ENCODE measurements at places on chromosomes 13 and 19.

GRCh38 chr19:33814181-33815165 lies 17.8 kb downstream of the KCTD15 start:
- DNase-seq = no peak

GRCh38 chr19:41548954-41549688 lies 26.8 kb upstream of the CEACAM21 start:
- DNase-seq = no peak

GRCh38 chr13:64937302-64937701 lies 2292.8 kb downstream of the PCDH9 start:
- no peak for DNase-seq

GRCh38 chr13:63311587-63311986 lies 1895.9 kb upstream of the PCDH20 start:
- no peak for DNase-seq

GRCh38 chr13:32581177-32581786 lies 5.0 kb upstream of the PDS5B start:
- DNase-seq = no peak

DNA sequence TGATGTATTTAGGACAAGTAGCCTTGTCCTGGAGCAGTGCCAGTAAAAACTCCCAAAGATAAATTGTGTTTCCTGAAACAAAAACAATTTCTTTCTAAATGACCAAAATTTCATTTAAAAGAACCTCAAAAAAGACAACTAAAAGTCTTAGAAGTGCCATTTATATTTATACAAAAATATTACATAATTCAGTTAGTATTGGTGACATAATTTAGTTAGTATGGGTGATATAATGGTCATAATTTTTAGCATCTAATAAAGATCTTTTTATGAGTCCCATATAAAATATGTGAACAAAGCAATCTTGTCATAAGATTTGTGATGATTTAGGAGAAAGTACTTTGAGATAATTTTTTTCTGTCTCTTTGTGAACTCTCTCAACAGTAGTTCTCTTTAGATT lies 76.0 kb downstream of the ELF1 start:
- no peak for DNase-seq

- no peak for DNase-seq
Measured at GRCh38 chr19:6736917-6737283, 480 bp downstream of the GPR108 start.

- DNase-seq = no peak
Measured at GRCh38 chr19:47658431-47659348, 49.8 kb downstream of the BICRA start.

DNA sequence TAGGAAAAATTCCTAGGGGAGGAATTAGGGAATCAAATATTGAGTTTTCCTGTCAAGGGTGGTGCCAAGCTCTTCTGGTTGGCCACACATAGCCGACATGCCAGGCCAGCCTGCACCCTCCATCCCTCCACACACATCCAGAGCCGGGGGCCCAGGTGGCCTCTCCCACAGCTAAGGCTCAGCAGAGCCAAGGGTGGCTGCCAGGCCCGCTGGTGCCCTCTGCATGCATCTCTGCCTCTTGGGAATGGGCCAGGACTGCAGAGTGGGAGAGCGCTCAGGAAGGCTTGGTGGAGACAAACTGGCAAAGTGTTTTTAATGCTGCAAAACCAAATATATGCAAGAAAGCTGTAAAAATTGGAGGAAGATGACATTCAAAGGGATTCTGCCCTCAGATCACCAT lies 42.7 kb upstream of the GAS6 start:
- DNase-seq = no peak

DNA sequence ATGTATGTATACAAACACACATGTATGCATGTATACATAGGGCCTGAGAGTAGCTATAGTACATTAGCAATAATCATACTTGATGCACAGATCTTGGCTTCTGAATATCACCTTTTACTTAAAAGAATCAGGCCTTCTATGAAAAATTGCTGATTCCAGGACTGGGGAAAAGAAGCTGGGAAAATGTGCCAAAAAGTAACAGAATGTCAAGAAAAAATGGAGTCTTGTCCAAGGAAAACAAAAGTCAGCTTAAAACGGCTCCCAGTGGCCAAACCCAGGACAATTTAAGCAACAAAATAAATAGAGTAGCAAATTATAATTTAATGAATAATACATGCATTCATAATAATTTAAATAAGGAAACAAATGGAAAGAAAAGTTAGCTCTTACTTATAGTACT lies 2104.9 kb downstream of the PCDH9 start:
- no peak for DNase-seq

DNA sequence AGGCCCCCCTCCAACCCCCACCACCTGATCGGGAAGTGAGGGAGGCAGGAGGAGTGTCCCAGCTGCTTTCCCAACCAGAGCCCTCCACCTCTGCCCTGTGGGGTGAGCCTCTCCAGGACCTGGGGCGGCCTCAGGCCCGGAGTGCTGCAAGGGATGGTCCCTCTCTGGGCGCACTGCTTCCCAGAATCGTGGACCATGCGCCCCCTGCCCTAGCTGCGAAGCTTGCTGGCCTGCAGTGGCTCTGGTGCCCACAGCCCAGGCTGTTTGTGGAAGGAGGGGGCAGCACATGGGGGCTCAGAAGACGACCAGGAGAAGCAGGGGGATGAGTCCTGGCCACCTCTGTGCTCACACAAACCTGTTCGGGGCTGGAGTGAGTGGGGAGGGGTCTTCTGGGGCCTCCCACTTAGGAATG lies 33.6 kb downstream of the CEBPG start:
- DNase-seq = no peak

DNA sequence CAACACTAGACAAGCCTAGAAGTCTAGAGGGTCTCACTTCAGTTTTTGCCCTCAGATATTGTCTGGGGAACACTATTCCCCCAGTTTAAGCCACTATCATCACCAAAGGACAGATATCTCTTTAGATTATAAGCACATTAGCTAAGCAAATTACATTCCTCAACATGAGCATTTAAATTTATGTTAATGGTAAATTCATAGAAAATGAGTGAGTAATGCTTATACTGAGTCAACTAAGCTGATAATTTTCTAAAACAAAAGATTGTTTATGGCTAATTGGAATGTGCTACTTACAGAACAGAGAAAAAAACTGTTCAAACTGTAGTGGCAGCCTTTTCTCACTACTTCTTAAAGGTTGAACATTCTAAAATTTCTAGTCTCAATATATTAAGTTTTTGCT lies 290.2 kb downstream of the SLITRK1 start:
- no peak for DNase-seq

GRCh38 chr13:57437587-57437986 lies 194.0 kb upstream of the PCDH17 start:
- no peak for DNase-seq

- no peak for DNase-seq
Measured at GRCh38 chr13:104641309-104641708, 1575.1 kb upstream of the SLC10A2 start.

DNA sequence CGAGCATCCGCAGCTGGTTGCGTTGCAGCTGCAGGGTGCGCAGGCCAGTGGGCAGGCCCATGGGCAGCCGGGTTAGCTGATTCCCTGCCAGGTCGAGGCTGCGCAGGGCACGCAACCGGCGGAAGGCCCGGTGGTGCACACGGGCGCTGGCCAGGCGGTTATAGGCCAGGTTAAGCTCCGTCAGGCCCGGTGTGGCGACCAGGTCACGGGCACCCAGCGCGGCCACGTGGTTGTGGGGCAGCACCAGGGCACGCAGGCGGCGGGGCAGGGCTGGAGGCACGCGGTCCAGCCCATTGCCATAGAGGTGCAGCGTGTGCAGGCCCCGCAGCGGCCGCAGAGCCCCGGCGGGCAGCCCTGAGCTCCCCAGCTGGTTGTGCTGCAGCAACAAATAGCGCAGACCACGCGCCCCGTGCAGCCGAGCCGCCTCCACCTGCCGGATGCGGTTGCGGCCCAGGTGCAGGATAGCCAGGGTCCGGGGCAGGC lies 5.3 kb downstream of the PODNL1 start:
- DNase-seq = no peak

Data from amygdala (tissue), 56 donors.